ENCODE measurements at places on chromosomes 2 and 18. TPM values are rescaled to one million over a fixed set of nuclear protein-coding genes. Genes with fewer than 3 reads are reported as not detected.
A peak's percentile ranks its signal among the peaks of the same experiment; 100 is the strongest.

DNA sequence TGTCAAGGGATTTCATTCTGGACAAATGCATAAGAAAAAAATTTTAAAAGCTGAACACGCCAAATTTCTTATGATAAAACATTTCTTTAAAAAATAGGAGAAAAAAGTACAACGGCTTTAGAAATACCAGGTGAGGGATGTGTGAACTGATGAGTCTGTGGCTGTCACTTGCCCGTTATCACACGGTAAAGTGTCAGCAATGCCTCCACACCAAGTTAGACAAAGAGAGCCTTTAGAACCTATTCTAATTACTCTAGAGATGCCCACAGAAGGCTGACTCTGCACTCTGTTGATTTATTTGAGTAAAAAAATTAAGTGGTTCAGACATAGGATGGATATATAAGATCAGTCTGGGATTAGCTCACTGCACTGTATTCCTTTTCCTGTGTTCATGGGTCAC lies 523.8 kb downstream of the RNF144A start:
- DNase-seq, result no peak

GRCh38 chr2:118851650-118852049 lies 4.2 kb upstream of the EN1 start:
- no peak for DNase-seq

GRCh38 chr2:1501038-1501851 lies 88.0 kb downstream of the TPO start:
- DNase-seq, result peak; percentile 73

DNA sequence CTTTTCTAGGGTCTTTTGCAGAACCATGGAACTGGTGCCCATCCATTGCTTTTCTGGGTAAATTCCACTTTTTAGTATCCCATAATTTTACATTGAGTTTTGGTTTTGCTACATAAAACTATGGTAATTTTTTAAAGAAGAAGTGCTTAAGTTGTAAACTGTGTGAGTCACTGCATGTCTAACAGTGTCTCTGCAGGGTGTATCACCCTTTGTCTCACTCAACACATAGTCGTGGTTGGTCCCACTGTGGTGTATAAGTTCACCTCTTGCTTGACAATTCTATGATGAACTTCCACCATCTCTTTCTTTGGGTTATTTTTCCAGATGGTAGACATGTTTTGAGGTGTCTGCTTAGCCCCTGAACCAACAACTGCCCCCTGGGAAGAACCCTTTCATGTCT lies 10.5 kb downstream of the SCTR start:
- no peak for DNase-seq

DNA sequence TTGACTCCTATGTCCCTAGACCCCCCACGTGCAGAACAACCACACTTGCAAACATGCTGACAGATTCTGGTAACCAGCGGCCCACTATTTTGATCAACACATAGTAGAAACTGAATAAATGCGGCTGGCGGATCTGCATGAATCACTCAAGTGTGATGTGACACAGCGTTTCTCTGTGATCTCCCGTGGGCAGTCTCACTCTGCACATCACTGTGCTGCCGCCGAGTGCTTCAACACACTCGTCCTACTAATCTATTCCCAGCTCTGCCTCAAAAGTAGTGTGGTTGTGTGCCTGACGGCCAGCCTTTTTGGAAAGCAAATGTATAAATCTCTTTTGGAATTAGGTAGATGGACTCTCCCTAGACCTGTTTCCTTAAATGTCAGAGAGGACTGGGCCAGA lies 37.3 kb upstream of the TMEM182 start:
- DNase-seq, result no peak

DNA sequence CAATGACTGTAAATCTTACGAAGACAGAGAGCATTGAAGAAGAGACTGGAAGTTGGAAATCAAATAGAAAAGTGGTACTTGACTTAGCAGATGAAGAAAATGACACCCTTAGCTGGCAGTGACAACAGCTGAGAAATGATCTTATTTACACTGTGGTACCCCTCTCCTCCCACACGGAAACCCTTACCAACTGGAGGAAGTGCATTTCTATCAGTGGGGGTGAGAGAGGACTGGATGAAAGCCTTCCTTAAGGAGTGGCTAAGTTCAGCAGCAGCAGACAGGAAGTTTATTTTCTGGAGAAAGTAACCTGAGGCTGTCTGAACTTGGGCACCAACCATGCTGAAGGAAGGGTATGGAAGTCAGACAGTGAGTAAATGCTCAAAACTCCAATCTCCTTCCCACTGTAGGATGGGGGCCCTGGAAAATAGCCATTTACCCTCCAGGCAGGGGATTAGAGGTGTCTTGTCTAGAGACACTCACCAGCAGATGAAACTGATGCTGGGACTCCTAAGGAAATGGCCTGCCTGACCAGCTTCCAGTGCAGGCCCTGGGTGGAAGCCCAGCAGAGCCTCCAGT lies 160.2 kb upstream of the NCK2 start:
- DNase-seq, result no peak

DNA sequence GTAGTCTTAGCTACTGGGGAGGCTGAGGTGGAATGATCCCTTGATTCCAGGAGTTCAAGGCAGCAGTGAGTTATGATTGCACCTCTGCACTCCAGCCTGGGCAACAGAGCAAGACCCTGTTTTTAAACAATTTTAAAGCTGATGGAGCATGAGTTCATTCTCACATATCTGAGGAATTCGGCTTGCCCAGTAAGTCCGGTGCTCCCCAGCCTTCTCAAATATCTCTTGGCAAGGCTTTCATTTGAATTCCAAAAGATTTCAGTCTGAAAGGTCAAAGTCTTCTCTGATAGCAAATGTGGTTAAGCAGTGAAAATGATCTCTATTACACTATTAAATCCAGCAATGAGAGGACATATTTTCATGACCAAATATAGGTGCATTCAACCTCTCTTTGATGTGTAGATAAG lies 27.9 kb downstream of the PIEZO2 start:
- no peak for DNase-seq

The NETO1 gene
- total RNA-seq, result not detected

The SKOR2 gene
- not detected for total RNA-seq

The VWC2L gene
- total RNA-seq, result not detected

The CFAP65 gene
- not detected for total RNA-seq

The LRP2 gene
- 0.17 TPM for total RNA-seq

The MATN3 gene
- total RNA-seq, result 0.34 TPM

The SNORC gene
- 39.7 TPM for total RNA-seq

The DCDC2C gene
- 1.0 TPM for total RNA-seq

The ABCG5 gene
- not detected for total RNA-seq

Measured in suprapubic skin (tissue), 4 donors.